ENCODE measurements at places on chromosomes 1 and 21. TPM values are rescaled to one million over a fixed set of nuclear protein-coding genes. Genes with fewer than 3 reads are reported as not detected.

Gene OBSCN
- total RNA-seq = 13.6 TPM

Gene SLC16A4
- 0.09 TPM for total RNA-seq

Gene AK5
- 0.46 TPM for total RNA-seq

Gene FMO3
- total RNA-seq = not detected

Gene CELSR2
- 2.8 TPM for total RNA-seq

Gene LRRN2
- total RNA-seq = not detected

Gene CCDC27
- total RNA-seq = not detected

Gene GPATCH2
- total RNA-seq = 9.9 TPM

Gene GPA33
- total RNA-seq = 0.66 TPM

Gene FMN2
- total RNA-seq = not detected

Gene MYOG
- total RNA-seq = not detected

Gene MYBPHL
- not detected for total RNA-seq

Gene MMP23B
- total RNA-seq = 2.1 TPM

Gene RHOU
- total RNA-seq = 0.64 TPM

Gene NR5A2
- not detected for total RNA-seq

Gene DISP1
- 2.5 TPM for total RNA-seq

Gene FLG2
- total RNA-seq = not detected

Gene RNU1-2
- total RNA-seq = 1,300 TPM

Gene MTARC1
- not detected for total RNA-seq

Gene FLAD1
- total RNA-seq = 73.7 TPM

Gene PDE4B
- total RNA-seq = 34.5 TPM

Gene LCE3E
- not detected for total RNA-seq

Gene CA6
- 1.2 TPM for total RNA-seq

Gene BOLA1
- 28.4 TPM for total RNA-seq

Gene SAMD13
- 0.39 TPM for total RNA-seq

Gene CD53
- total RNA-seq = 194 TPM

Gene FALEC
- total RNA-seq = not detected

Gene GJA9
- total RNA-seq = not detected

Gene CLEC20A
- not detected for total RNA-seq

Gene PTGER3
- not detected for total RNA-seq

Gene VANGL1
- total RNA-seq = 3.3 TPM

Data from CD8-positive, alpha-beta memory T cell (primary cell).